ENCODE measurements at places on chromosomes 2 and 18.

GRCh38 chr2:23350792-23351355 lies 34.1 kb upstream of the KLHL29 start:
- DNase-seq: no peak

- no peak for DNase-seq
These were observed 80.1 kb upstream of the FOSL2 start for GRCh38 chr2:28312307-28313219.

GRCh38 chr2:217868911-217869334 lies 133.9 kb downstream of the TNS1 start:
- DNase-seq: no peak

DNA sequence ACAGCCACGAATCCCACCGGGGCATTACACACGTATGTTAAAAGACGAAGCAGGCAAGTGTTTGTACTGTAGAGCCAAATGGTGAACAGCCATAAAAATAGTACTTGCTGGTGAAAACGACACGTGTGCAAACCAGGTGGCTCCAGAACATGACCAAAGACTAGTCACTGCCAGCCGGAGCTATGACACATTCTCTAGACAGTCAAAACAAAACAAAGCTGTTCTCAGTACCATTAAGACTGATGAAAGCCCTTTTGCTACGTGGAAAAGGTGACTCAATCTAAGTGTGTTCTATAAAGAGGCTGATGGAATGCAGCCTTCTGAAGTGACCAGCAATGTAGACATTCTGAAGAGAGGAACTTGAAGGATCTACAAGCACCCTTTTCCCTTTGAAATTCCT lies 367.7 kb upstream of the NETO1 start:
- DNase-seq: no peak

- DNase-seq: no peak
These were observed 1263.4 kb downstream of the DSC3 start for GRCh38 chr18:29779096-29779495.

- no peak for DNase-seq
These were observed 28.6 kb downstream of the PLA2R1 start for GRCh38 chr2:160033732-160034392.

All from stimulated activated CD8-positive, alpha-beta memory T cell treated with anti-CD3 and anti-CD28 coated beads, Interleukin-7, amount 100 ng/mL, for 1 hour (primary cell).